ENCODE measurements at places on chromosomes 12 and 14. TPM values are rescaled to one million over a fixed set of nuclear protein-coding genes. Genes with fewer than 3 reads are reported as not detected.

TAS2R43 gene
- total RNA-seq, result 2.2 TPM

KLRB1 gene
- 0.49 TPM for total RNA-seq

CPNE6 gene
- total RNA-seq, result not detected

MYH6 gene
- 0.66 TPM for total RNA-seq

TMEM106C gene
- 59.6 TPM for total RNA-seq

CELA1 gene
- not detected for total RNA-seq

CLEC1B gene
- 0.13 TPM for total RNA-seq

PPP1R1A gene
- total RNA-seq, result 17.6 TPM

VSX2 gene
- total RNA-seq, result not detected

KRT79 gene
- not detected for total RNA-seq

KRT75 gene
- total RNA-seq, result not detected

PTPRO gene
- 1.3 TPM for total RNA-seq

SLC25A47 gene
- total RNA-seq, result 0.09 TPM

CD69 gene
- 0.93 TPM for total RNA-seq

NINJ2 gene
- total RNA-seq, result 3.2 TPM

PLEKHA5 gene
- total RNA-seq, result 21.1 TPM

KRT5 gene
- total RNA-seq, result 0.66 TPM

ASCL1 gene
- total RNA-seq, result 0.04 TPM

PLEKHD1 gene
- 0.53 TPM for total RNA-seq

TAS2R42 gene
- not detected for total RNA-seq

CCDC177 gene
- under 0.01 TPM for total RNA-seq

LRRC9 gene
- 0.27 TPM for total RNA-seq

PTGER2 gene
- total RNA-seq, result 1.4 TPM

C12orf60 gene
- total RNA-seq, result 1.4 TPM
